ENCODE measurements at places on chromosomes 5 and 9.
A peak's percentile ranks its signal among the peaks of the same experiment; 100 is the strongest.

DNA sequence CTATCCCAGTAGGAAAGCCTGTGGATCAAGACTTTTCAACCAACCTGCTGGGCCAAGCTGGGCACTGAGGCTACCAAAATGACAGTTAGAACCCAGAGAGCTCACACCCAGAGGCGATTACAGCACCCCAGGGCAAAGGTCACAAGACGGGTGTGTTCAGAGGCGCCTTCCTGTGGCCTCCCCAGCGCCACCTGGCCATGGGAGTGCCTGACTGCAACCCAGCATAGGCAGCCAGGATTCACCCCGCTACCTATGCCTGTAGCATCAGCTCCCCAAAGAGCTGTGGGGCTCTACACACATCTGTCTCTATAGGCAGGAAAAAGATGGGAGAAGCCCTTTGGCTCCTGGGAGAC lies 33.5 kb downstream of the PDGFRB start:
- DNase-seq: no peak

DNA sequence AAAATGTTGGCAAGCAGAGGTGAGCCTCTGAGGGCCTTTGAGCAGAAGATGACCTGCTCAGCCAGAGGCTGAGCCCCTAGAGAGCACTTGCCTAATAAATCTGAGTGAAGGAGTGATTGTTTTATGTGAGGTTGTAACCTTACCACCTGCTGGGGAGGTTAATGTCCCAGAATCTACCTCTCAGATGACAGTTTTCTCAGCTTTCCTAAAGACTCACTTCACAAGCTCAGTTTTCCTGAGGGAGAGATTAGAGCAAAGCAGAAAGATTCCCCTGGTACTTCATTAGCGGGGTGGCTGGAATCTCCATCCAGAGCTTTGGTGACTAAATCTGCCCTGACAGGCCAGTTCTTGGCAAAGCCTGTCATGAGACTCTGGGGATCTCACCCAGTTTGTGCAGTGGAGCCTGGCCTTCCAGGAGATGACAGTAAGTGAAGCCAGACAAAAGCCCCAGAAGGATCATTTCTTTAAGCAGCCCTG lies 48.8 kb upstream of the GALNT10 start:
- DNase-seq: peak; percentile 28

DNA sequence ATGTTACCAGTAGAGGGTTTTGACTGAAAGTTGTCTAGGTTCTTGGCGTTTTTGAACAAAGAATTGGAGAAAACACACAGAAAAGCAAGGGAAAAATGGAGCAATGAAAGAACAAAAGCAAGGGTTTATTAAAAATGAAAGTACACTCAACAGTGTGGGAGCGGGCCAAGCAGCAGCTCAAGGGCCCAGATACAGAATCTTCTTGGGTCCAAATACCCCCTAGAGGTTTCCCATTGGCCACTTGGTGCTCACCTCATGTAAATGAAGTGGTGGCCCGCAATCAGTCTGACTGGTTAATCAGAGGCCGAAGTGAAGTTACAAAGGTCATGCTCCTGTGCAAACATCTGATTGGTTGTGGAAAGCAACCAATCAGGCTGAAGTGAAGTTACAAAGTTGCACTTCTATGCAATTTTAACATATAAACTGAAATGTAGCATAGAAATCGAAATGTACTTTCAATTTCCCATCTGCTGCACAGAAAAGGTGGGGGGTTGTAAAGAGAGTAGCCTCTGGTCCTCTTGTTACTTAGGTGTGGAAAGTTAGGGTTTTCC lies 1.9 kb upstream of the GM2A start:
- no peak for DNase-seq

- no peak for DNase-seq
Measured at GRCh38 chr5:139012176-139012575, 137.0 kb upstream of the LRRTM2 start.

DNA sequence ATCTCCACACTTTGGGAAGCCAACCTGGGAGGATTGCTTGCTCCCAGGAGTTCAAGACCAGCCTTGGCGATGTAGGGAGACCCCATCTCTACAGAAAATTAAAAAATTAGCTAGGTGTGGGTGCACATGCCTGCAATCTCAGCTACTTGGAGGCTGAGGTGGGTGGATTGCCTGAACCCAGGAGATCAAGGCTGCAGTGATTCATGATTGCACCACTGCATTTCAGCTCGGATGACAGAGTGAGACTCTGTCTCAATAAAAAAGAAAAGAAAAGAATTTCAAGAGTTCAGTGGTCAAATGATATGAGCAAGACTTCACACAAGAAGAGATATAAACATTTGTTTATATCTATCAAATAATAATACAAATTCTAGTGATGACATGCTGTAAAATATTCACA lies 23.0 kb upstream of the MTAP start:
- no peak for DNase-seq

Data from retinal pigment epithelial cell (primary cell).